ENCODE measurements at places on chromosomes 2 and 18.

DNA sequence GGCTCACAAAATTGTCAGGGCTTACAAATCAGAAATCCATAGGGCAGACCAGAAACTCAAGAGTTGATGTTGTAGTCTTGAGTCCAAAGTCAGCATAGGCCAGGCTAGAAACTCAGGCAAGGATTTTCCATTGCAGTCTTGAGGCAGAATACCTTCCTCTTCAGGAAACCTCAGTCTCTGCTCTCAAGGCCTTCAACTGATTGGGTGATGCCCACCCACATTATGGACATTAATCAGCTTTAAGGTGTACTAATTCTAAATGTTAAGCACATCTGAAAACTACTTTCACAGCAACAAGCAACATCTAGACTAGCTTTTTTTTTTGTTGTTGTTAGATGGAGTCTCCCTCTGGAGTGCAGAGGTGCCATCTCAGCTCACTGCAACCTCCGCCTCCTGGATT lies 31.3 kb upstream of the ZNF512 start:
- no peak for DNase-seq

GRCh38 chr2:28977176-28977875 lies 3.8 kb upstream of the TOGARAM2 start:
- no peak for DNase-seq

DNA sequence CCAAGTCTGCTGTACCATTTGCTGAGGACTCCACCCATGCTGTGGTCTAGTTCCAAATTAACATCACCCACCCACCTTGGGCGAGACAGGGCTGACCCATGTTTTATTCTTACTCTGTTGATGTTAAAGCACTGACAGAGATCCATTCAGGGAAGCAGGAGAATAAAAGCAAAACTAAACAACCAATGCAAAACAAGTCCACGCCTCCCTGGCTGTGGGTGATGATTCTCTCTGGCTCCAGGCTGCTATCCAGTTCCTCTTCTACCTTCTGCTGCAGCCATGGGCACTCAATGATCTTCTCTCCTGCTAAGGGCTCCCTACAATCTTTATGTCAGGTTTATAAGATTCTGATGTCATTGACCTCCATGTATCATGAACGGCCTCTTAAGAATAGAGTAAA lies 786.6 kb upstream of the ID2 start:
- no peak for DNase-seq

GRCh38 chr2:33220533-33220932 lies 255.9 kb upstream of the RASGRP3 start:
- no peak for DNase-seq

- peak; percentile 64 for DNase-seq
Observed at GRCh38 chr2:122736279-122736678, 980.8 kb downstream of the TSN start.

GRCh38 chr2:85266146-85267041 lies 61.4 kb downstream of the TGOLN2 start:
- peak; percentile 40 for DNase-seq
